ENCODE measurements at places on chromosomes 6 and 20.

GRCh38 chr20:4881006-4881730, 120.1 kb downstream of the SLC23A2 start:
- H3K4me1 ChIP-seq, result peaks cover under 1% of the 10 kb centered on the region
- H3K36me3 ChIP-seq, result no peaks in the 10 kb centered on the region
- no peaks in the 10 kb centered on the region for H3K27me3 ChIP-seq
- no peak overlapping the region for H3K27ac ChIP-seq
- DNase-seq, result no peak
- H3K4me3 ChIP-seq, result no peak overlapping the region

- H3K4me3 ChIP-seq, result no peak overlapping the region
- no peaks in the 10 kb centered on the region for H3K4me1 ChIP-seq
- DNase-seq, result no peak
- no peaks in the 10 kb centered on the region for H3K27me3 ChIP-seq
- H3K27ac ChIP-seq, result no peak overlapping the region
- H3K36me3 ChIP-seq, result peaks cover 3% of the 10 kb centered on the region
Observed at GRCh38 chr20:37316775-37317170, 27.3 kb downstream of the MANBAL start.

DNA sequence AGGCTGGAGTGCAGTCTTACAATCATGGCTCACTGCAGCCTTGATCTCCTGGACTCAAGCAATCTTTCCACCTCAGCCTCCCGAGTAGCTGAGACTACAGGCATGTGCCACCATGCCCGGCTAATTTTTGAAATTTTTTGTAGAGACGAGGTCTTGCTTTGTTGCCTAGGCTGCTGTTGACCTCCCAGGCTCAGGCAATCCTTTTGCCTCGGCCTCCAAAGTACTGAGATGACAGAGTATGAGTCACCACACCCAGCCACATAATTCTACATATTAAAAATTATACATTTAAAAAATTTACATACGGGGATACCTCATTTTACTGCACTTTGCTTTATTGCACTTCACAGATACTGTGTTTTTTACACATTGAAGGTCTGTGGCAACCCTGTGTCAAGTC, 115.1 kb downstream of the MAN1A1 start:
- H3K27me3 ChIP-seq, result no peaks in the 10 kb centered on the region
- no peaks in the 10 kb centered on the region for H3K36me3 ChIP-seq
- DNase-seq, result no peak
- H3K27ac ChIP-seq, result no peak overlapping the region

- no peak overlapping the region for H3K27ac ChIP-seq
- H3K4me1 ChIP-seq, result peaks cover 10% of the 10 kb centered on the region
- no peak overlapping the region for H3K4me3 ChIP-seq
- H3K36me3 ChIP-seq, result no peaks in the 10 kb centered on the region
Observed at GRCh38 chr20:41314386-41314785, 3.1 kb downstream of the ZHX3 start.

Data from A673 (cell line).